ENCODE measurements at places on chromosomes 1 and 21.

DNA sequence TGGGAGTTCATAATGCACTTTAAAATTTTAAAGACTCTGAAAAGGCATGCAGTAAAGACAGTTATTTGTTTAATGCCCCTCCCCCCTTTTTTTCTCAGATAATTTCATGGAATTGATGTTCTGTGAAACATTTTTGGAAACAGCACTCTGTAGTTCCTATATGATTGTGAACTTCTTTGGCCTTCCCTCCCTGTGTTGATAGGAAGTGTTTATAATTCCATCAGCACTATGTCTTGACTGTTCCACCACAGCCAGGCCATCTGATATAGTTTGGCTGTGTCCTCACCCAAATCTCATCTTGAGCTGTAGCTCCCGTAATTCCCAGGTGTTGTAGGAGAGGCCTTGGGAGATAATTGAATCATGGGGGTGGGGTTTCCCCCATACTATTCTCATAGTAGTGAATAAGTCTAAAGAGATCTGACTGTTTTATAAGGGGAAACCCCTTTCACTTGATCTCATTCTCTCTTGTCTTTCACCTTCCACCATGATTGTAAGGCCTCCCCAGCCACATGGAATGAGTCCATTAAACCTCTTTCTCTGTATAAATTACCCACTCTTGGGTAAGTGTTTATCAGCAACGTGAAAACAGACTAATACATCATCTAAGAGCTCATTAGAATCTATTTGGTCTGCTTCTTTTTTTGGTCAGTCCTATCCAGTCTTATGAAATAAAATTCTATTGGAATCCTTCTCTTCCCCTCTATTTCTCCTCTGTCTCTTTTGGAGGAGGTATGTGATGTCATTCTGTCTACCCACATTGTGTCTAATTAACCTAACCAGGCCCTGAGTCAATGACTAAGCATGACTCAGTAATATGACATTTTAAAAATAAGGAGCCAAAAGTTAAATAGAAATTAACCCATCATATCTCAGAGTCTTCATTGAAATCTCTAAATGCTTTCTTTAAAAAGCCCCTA is 8.9 kb downstream of the CCDC185 start:
- no peak for DNase-seq

DNA sequence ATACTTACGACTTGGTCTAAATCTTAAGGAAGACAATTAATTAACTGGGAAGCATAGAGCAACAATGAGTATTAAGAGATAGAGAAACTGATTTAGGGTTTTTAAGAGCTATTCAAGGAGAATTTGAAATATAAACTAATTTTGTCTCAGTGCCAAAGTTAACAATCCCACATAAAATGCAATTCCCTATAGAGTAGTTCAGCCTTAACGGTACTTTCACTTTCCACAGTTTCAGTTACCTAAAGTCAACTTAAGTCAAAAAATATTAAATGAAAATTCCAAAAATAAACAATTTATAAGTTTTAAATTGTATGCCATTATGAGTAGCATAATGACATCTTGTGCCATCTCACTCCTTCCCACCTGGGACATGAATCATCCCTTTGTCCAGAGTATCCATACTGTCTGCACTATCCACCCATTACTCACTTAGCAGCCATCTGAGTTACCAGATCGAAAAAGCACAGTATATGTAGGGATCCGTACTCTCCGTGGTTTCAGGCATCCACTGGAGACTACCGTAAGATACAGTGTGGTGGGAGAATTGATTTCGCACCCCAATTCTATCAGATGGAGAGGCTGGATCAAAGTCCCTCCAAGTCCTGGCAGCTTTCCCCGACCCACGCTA is 4.8 kb upstream of the SARS1 start:
- DNase-seq: no peak

GRCh38 chr1:12769976-12770505 is 3.5 kb upstream of the PRAMEF12 start:
- no peak for DNase-seq

DNA sequence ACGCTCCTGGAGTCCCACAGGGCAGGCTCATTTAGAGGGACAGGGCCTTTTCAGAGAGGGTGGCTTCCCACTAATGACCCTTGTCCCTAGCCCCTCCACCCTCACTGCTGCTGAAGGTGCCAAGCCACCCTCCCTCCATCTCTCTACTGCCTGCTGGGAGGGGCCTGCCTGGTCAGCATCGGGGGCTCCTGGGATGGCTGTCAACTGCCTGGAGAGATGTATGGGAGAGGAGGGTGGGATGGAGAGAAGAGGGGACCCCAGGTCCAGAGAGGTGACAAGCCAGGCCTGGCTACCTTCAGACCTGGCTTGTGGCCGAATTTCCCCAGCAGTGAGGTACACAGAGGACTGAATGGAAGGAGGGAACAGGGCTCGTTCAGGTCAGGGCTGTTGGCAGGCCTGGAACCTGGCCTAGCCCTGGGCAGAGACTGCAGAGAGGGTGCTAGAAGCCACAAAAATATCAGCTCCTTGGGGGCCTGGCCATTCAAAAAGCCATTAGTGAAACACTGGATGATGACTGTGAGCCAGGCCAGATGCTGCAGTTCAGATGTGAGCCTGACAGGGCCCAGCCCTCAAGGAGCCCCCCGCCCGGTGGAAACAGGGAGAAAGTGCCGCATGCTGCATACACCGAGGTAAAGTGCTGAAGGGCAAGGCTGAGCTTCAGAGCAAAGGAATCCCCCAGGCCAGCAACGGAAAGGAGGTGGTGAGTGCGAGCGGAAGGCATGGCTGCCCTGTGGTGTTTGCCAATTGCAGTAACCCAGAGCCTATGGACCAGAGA is 20.0 kb downstream of the MMEL1 start:
- no peak for DNase-seq

- no peak for DNase-seq
Measured at GRCh38 chr1:14500912-14501311, 97.6 kb upstream of the KAZN start.
